ENCODE measurements at places on chromosomes 5 and 9. TPM values are rescaled to one million over a fixed set of nuclear protein-coding genes. Genes with fewer than 3 reads are reported as not detected.

FBP1 gene
- polyA plus RNA-seq = 259 TPM

TICAM2 gene
- polyA plus RNA-seq = 2.9 TPM

GPX3 gene
- polyA plus RNA-seq = 34.3 TPM

CCDC180 gene
- 7.5 TPM for polyA plus RNA-seq

NIPAL4 gene
- polyA plus RNA-seq = 1.4 TPM

FOXD4L4 gene
- 0.03 TPM for polyA plus RNA-seq

PCA3 gene
- polyA plus RNA-seq = 0.97 TPM

GRCh38 chr5:2776337-2777302, 25.1 kb upstream of the IRX2 start:
- DNase-seq = no peak

- peak; percentile 5 for DNase-seq
Observed at GRCh38 chr9:79764374-79764773, 192.6 kb downstream of the TLE4 start.

DNA sequence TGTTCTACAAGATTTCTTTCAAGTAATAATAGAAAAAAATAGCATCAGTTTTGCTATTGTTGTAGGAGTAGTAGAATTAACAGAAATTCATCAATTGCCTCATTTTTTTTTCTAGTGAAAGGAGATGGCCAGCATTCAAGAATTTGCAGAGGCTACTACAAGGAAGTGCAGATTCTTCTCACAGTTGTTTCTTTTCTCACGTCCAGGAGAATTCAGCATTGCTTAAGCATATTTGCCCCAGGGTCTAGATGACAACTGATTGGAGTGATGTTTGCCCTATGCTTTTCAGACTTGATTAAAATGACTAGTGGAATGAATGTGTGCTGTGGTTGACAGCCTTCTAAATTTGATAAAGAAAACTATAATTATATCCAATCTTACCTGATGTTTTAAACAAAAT, 46.6 kb upstream of the SLC12A2 start:
- DNase-seq = no peak

DNA sequence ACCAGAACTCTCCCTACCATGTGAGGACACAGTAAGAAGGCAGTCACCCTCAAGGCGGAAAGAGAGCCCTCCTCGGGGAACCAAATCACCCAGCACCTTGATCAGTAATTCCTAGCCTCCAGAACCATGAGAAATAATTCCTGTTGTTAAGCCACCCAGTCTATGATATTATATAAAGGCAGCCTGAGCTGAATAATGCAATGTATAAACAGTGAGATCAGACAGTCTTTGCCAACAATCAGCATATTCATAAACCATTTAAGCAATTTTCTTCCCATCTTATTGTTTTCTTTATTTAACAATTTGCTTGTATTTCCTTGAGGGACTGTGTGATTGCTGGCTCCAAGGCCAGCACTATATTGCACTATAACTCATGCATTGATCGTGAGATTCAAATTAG, 144.4 kb upstream of the DAPK1 start:
- no peak for DNase-seq

- no peak for DNase-seq
Observed at GRCh38 chr9:95005278-95006143, 279.0 kb downstream of the AOPEP start.

GRCh38 chr9:99681113-99681512, 140.6 kb upstream of the NR4A3 start:
- DNase-seq = peak; percentile 56

GRCh38 chr5:149172261-149172660, 31.0 kb downstream of the ABLIM3 start:
- DNase-seq = no peak

DNA sequence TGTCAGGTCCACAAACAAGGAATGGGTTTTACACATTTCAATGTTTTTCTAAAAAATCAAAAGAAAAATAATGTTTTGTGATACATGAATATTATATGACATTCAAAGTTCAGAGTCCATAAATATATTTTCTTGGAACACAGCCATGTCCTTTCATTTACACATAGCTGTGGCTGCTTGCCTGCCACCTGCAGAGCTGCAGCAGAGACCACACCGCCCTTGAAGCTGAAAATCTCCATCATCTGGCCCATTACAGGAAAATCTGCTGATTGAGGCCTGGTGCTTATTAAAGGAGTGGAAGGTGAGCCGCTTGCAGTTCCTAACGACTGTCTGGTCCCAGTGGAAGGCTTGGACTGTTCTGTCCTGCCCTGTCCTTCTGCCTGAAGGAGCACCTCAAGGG, 232.6 kb upstream of the ADAMTS16 start:
- DNase-seq = no peak

GRCh38 chr5:18091142-18091541, 456.9 kb downstream of the TAF11L14 start:
- no peak for DNase-seq

DNA sequence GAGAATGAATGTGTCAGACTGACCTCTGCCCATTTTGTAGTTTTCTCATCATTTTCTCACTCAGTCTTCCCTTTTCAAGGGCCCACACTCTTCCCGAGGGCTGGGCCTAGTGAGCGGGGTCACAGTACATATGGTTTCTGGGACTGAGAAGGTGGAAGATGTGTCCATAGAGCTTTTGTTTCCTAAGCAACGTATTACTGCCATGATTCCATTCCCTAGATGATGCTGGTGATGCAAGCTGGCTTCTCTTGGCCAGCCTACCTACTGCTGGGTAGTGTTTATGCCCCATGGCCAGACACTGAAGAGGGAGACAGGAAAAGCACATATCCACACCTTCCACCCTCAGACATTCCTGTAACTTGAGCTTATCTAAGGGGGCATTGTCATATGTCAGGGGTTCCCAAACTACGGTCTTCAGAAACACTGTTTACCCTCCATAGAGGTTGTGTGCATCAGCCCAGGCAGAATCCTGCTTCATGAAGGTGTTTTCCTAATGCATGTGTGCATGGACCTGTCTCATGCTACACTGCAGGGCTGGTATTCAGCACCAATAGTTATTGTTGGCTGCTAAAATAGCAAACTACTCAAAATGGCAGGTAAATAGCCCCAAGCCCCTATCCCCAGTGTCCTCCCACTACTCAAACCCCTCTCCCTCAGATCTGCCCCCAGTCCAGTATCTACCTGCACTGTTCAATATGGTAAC, 9.5 kb downstream of the IRF1 start:
- peak; percentile 61 for DNase-seq

GRCh38 chr5:165305596-165305995, 1800.2 kb downstream of the MAT2B start:
- no peak for DNase-seq

- DNase-seq = no peak
Observed at GRCh38 chr5:151258201-151258611, 5.2 kb downstream of the GM2A start.

- DNase-seq = no peak
Observed at GRCh38 chr9:104820336-104820735, 56.4 kb downstream of the NIPSNAP3B start.

Measured in large intestine (tissue), 12 donors.